Activated T-helper 2 cell treated with anti-CD3 and anti-CD28 coated beads, Interferon-gamma antibody, Interleukin-2, Interleukin-4, amounts not matched to agents 10 μg/mL and 5 μg/mL and 100 μg/mL, durations not matched to agents 14 hours and 24 hours and 36 hours (primary cell): ENCODE measurements at places on chromosomes 6 and 20.
A peak's percentile ranks its signal among the peaks of the same experiment; 100 is the strongest.

- DNase-seq: no peak
Measured at GRCh38 chr6:7580927-7581618, 8.9 kb upstream of the SNRNP48 start.

DNA sequence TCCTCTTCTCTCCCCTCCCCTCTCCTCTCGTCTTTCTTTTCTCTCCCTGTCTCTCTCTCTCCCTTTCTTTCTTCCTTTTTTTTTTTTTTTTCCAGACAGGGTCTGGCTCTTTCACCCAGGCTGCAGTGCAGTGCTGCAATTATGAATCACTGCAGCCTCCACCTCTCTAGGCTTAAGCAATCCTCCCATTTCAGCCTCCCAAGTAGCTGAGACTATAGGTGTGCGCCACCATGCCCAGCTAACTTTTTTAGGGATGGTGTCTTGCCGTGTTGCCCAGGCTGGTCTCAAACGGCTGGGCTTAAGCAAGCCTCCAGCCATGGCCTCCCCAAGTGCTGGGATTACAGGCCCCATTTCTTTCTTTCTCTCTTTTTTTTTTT lies 59.9 kb upstream of the NCOA3 start:
- no peak for DNase-seq

GRCh38 chr6:145887969-145888368 lies 73.4 kb upstream of the FBXO30 start:
- DNase-seq: no peak

- DNase-seq: no peak
Measured at GRCh38 chr6:47265971-47266370, 43.7 kb downstream of the TNFRSF21 start.

DNA sequence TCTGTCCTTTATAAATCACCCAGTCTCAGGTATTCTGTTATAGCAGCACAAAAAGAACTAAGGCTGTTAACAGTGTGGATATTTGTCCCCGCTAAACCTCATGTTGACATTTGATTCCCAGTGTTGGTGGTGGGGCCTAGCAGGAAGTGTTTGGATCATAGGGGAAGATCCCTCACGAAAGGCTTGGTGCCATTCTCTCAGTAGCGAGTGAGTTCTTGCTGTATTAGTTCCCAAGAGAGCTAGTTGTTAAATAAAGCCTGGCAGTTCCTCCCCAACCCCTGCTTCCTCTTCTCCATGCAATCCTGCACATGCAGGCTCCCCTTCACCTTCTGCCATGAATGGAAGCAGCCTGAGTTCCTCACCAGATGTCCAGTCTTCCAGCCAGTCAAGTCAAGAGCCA lies 29.8 kb upstream of the ERVFRD-1 start:
- DNase-seq: no peak

DNA sequence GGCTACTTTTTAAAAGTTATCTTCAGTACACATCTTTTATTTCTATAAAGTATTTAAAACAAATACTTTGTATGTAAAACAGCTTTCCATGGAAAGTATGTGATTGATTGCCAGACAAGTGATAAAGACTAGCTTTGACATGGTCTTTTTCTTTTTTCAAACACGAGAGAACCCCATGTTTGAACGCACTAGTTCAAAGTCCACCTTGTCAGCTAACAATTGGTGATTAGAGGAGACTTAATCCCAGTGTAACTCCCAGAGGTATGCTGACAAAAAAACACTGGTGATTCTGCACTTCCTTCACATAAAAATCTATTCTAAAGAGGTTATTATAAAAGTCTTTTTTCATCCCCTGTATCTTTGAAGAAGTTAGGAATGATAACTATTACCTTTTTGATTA lies 438.1 kb downstream of the GJA1 start:
- DNase-seq: no peak

- DNase-seq: peak; percentile 15
Measured at GRCh38 chr20:10217721-10218410, 764 bp upstream of the SNAP25 start.

DNA sequence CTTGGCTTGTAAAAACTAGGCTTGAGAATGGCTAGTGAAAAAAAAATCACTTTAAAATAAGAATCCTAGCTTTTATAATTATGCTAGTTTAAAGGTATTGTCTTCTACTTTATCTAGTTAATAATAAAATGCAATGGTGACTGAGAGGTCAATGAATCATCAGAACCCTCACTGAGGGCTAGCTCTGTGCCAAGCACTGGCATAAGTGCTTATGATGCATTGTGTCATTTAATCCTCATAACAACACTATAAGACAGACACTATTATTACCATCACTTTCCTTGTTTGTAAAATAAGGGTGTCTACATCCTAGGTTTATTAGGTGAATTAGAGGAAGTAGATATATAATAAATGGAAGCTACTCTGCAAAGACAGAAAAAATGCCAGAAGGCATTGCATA lies 144.3 kb downstream of the F13A1 start:
- DNase-seq: no peak

DNA sequence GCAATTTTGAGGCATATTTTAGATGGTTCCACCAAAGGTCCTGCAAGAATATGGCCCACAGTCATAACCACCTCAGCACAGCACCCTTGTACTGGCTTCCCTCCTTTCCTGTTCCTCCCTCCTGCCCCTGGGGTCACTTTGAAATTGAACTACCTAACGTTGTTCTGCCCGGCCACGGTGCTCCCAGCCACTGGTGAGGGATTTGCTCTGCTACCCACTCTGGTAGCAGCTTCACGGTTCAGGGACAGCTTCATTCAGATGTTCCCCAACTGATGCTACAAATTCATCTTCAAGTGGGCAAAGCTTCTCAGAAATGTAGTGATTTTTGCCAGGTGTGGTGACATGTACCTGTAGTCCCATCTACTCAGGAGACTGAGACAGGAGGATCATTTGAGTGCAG lies 7.9 kb upstream of the NELFCD start:
- peak; percentile 6 for DNase-seq

DNA sequence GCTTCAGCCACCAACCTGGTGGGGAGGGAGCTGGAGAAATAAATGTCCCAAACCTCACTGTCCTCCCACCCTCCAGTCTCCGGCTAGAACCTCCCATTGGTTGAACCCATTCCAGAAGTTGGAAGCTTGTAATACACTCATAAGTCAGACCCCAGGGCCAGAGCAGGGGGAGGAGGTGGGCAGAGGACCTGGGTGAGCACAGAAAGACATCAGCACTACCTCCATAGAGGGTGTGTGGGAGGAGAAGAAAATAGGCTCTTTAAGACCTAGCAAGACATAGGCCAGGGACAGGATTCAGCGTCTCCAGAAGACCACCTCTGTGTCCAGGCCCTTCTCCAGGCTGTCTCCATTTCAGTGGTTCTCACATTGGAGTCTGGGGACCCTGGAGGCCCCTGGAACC lies 73.3 kb upstream of the TOP1 start:
- no peak for DNase-seq

DNA sequence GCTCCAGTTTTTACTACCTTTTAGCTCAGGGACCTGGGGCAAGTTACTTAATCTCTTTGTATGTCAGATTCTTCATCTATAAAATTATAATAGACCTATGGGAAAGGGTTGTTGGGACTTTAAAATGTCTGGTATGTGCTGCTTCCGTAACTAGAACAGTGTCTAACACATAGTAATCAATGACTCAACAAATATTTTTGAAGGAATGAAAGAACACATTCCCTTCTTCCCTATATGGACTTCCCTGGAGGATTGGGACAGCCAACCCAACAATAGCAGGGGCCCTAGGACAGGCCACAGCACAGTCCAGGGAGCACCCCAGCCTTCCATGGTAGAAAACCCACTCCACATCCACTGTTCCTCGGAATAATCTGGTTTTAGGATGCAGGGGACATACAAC lies 50.7 kb upstream of the TPD52L1 start:
- DNase-seq: no peak

GRCh38 chr6:135594000-135594399 lies 96.5 kb upstream of the AHI1 start:
- no peak for DNase-seq

GRCh38 chr6:21180155-21180554 lies 413.4 kb upstream of the SOX4 start:
- no peak for DNase-seq

DNA sequence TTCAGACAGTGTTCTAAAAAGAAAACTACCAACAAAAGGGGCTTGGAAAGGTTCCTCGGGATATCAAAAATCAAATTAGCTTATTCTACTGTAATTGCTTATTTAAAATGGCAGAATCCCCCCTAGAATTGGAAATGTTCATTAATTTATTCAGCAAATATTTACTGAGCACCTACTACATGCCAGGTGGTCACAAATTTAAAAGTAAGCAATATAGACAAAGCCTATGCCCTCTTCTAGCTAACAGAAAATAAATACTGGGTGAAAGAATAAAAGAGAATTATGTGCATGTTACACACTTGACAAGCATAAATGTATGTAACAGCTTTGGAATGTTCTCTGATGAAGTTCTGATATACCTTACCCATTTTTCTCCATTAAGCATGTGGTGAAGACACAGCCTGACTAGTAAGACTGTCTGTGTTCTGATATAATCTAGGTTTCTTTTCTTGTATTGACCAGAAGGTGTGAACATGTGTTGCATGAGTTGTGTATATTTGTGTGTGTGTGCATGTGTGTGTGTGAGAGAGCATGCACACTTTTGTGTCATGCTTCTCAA lies 606.7 kb upstream of the CITED2 start:
- DNase-seq: no peak

DNA sequence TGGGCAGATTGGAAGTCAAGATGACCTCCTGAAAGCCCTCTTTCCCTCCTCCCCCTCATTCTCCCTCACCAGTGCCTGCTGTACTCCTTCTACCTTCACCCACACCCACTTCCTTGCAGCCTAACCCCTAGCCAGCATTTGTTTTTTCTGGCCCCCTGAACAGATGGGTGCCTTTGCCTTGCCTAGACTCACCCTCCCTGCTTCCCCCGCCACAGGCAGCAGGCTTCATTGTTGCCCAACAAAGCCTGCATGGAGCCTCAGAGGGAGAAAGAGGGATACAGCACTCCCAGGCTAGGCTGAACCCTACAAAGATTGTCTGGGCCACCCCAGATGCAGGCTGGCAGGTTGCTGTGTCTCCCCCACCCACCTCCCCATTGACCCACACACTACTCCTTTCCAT lies 2.7 kb downstream of the MOCS1 start:
- DNase-seq: no peak

GRCh38 chr6:148716811-148717210 lies 30.0 kb upstream of the UST start:
- no peak for DNase-seq

- no peak for DNase-seq
Measured at GRCh38 chr6:166393535-166393823, 10.7 kb upstream of the MPC1 start.

GRCh38 chr6:128739112-128739511 lies 143.8 kb upstream of the LAMA2 start:
- DNase-seq: no peak

DNA sequence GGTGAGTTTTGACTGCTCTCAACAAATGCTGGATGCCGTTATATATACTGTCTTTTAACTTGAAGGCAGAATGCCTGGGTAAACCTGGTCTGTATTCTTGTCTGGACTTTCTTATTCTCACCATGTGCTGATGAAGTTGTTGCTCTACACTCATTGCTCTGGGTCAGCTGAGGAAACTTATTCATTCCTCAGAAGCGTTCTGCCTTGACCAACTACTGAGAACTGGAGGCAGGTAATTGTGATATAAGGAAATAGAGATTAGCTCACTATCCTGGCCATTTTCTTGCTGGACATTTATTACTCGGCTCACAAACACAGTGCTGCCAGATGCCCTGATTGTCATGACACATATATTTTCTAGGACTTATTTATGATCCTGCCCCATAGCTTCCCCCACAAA lies 103.6 kb downstream of the DNAH8 start:
- DNase-seq: no peak

- DNase-seq: no peak
Measured at GRCh38 chr6:110101885-110102284, 77.6 kb downstream of the WASF1 start.
